ENCODE measurements at places on chromosomes 11 and 22.
A peak's percentile ranks its signal among the peaks of the same experiment; 100 is the strongest.

DNA sequence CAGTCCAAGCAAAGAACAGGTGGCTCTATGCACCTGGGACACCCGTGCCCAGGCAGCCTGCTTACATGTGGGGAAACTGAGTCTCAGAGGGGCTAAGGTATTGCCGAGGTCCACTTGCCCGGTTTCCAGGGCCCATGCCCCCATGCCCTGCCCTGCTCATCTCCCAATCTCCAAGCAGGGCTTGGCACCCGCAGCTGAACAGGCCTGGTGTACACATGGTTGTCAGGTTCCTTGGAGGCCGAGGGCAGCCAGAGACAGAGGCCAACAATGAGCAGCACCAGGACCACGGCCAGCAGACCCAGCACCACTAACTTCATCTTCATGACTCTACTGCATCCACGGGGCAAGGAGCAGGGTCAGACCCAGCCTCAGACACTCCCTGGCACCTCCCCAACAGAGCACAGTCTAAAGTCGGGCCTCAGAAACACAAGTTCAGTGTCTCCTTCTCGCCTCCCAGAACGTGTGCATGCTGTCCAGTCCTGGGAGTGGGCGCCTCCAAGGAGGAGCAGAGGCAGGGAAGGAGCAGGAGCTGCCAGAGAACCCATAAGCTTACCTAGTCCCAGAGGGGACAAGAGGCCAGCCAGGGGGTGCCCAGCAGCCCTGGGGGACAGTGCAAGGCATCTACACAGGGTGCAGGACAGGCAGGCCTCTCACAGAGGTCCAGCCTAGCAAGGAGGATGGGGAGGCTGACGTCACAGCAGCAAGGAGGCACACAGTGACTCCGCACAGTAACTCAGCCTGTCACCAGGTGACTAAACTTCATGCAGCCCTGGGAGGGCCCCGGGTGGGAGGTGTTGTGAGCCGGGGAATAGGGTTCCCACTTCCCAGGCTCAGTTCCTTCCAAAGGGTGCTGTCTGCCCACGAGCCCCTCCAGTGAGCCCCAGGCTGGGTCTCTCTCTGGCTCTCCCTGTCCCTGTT lies 20.2 kb upstream of the RGL4 start:
- DNase-seq: no peak

DNA sequence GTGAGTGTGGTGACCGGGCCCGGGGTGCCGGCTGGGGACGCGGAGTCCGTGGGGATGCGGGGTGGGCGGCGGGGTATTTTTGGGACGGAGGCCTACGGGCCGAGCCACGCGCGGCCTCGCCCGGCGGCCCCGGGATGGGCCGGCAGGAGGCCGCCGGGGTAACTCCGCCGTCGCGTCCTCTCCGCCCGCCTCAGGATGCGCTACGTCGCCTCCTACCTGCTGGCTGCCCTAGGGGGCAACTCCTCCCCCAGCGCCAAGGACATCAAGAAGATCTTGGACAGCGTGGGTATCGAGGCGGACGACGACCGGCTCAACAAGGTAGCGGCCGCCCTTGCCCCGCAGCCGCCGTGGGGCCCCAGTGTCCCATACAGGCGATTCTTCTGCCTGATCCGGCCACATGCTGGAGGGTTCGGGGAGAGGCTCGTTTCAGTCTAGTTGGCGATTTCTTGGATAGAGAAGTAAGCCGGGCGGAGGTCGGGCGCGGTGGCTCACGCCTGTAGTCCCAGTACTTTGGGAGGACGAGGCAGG lies 337 bp downstream of the RPLP2 start:
- no peak for DNase-seq

DNA sequence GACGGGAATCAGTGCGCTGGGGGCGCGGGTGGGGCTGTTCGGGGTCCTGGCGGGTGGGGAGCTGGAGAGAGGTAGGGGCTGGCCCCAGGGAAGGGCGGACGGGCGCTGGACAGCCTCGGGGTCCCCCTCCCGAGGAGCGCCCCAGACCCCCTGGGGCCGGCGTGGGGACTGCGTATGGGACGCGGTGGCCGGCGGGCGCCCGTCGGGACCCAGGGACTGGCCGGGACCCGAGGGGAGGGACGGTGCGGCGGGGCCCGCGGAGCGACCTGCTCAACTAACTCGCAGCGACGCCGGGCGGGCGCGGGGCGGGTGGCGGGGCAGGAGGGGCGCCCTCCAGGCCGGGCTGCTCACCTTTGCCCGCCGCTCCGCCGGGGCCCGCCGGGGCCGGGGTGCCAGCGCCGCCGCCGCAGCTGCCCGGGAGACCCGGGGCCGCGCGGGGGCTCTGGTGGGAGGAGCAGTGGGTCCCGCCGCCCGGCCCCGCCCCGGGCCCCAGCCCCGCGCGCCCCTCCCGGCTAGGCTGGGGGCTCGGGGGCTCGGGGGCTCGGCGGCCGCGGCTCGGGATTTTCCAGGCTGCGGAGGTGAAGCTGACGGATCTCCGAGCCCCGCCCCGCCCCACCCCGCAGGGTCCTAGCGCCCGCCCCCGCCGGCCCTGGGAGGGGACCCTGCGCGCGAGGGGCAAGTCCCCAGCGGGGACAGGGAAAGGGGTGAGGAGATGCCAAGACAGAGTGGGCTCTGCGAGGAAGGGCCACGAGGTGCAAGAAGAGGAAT lies 12.3 kb downstream of the STARD10 start:
- peak; percentile 51 for DNase-seq

DNA sequence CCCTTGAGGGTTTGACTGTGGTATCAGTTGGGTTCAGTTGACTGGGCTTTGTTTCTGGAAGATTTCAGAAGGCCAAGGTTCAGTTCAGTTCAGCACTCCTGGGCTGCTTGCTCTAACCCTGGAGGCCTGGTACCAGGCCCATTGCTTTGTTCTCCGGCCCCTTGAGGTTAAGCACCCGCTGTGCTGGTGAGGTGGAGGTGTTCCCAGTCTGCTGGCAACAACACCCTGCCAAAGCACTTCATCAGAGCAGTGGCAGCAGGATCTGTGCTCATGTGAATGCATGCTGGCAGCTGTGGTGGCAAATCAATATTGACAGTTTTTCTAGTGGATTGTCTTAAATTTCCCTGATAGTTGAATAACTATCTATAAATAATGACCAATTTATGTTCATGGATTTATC lies 3.8 kb upstream of the SCGB1D1 start:
- DNase-seq: no peak

DNA sequence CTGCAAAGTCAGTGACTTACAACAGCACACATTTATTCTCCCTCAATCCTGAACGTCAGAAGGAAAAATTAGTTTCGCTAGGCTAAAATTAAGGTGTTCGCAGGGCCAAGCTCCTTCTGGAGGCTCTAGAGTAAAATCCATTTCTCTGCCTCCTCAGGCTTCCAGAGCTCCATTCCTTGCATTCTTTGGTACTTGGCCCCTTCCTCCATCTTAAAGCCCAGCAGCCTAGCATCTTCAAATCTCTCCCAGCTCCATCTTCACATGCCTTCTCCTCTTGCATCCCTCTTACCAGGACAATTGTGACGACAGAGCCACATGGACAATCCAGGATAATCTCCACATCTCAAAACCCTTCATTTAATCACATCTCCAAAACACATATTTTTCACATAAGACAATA lies 165.0 kb downstream of the GRIA4 start:
- DNase-seq: no peak

- DNase-seq: peak; percentile 46
These were observed 2.9 kb upstream of the CYP2R1 start for GRCh38 chr11:14894657-14895598.

DNA sequence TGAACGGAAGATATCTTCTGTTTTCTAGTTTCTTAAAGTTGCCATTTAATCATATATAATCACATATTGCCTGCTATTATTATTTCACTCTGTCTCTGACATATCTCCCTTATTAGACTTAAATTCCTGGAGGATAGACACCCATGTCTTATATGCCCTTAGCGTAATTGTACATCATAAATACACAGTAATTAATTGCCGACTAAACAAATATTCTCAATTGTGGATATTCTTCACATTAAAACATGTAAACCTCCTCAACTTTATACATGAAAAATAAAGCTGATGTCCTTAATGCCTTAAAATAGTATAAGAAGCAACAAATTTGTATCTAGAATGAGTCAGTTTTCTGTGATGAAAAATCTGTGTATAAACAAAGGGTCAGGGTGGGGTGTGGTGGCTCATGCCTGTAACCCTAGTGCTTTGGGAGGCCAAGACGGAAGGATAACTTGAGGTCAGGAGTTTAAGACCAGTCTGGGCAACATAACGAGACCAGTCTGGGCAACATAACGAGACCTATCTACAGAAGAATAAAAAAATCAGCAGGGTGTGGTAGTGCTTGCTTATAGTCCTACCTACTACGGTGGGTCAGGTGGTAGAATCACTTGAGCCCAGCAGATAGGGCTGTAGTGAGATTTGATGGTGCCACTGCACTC lies 6.1 kb downstream of the ZDHHC13 start:
- no peak for DNase-seq

DNA sequence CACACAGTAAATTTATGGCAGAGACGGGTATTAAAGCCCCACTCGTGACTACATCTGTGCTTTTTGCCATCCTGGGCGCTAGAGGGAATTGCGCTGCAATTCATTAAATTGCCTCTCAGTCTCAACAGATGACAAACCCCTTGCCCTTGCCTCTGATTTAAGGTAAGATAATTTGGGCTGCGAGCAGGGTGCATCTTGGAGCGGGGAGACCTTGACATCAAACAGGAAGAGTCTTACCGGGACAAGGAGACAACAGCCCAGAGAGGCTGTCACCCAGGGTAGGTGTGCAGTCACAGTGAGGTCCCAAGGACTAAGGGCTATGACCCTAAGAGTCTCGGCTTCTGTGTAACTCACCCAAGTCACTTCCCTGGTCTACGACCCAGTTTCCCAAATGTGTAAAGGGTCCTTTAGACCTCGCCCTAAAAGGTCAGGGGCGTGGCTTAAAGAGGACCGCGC lies 449 bp upstream of the TOM1 start:
- no peak for DNase-seq

GRCh38 chr22:35887296-35887875 lies 141.2 kb downstream of the RBFOX2 start:
- no peak for DNase-seq

- DNase-seq: no peak
These were observed 31.1 kb downstream of the CD6 start for GRCh38 chr11:61002598-61002997.

- no peak for DNase-seq
These were observed 14.9 kb downstream of the MMP20 start for GRCh38 chr11:102610200-102610599.

DNA sequence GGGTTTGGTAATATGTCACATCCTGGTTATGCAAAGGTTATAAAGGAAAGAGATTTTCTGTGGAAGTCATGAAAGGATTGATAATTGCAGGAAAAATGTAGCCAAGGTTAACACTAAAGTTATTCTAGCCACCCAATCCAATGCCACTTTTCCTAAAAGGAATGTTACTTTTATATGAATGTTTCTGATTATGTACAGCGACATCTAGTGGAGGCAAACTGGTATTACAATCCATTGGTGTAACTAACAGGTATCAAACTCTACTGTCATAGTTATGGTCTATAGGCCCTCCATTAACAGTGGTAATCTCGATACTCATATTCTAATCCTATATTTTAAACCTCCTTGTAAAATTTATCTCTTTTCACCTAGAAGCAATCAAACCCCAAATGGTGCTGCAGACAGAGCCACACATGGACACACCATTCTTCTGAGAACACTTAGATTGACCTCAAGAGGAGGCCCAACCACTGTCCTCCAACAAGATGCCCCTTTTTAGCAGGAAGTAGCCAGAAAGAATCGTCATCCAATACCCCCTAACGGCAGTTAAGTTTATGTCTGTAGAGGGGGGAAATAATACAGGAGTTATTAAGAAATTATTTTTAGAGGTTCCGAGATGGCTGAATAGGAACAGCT lies 74.9 kb upstream of the RAG2 start:
- DNase-seq: no peak

GRCh38 chr11:44033411-44033850 lies 14.3 kb upstream of the ACCSL start:
- no peak for DNase-seq

DNA sequence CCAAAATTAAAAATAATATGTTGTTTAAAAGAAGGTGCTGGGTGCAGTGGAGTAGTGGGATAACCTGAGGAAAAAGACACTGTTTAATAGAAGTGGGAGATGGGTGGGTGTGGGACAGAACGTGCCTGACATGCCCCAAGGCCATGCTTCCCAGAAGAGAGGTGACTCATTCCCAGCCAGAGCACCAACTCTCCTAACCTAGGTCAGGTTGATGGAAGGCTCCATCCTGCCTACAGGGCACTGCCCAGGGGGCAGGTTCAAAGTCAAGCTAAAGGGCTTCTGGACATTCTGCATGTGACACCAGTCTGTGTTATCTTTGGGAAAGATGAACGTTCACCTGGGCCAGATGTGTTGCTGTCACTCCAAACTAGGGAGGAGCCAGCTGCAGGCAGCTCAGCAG lies 453.1 kb downstream of the SOX6 start:
- no peak for DNase-seq

DNA sequence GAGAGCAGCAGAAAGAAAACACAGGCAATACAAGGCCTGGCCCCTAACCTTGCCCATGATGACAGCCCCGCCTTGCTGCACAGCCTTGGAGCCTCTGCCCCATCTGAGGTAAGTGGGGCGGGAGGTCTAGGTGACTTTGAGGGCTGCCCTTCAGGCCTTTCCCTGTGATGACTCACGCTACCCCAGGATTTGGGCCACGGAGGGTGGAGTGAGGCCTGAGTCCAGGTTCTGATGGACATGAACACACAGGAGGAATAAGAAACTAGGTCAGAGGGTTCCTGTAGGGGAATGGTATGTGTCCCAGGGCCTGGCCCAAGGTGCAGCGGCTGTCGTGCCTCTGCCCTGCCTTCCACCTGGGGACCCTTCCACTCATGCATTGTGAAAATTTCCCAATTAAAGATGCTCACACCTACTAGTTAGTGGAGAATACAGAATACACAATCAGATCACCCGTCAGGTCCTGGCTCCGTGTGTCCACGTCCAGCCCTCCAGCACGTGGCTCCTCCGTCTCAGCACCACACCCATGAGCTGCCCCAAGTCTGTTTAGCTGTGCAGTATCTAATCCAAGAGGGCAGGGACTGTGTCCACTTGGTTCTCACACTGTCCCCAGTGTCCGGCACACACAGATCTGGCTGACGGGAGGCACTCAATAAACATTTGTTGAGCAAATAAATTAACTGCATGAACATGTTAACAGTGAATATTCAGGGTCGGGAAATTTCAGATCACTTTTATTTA lies 111.0 kb downstream of the CHST1 start:
- DNase-seq: no peak

GRCh38 chr22:28333088-28333487 lies 346.6 kb downstream of the TTC28 start:
- no peak for DNase-seq

- DNase-seq: no peak
These were observed 348.1 kb downstream of the BRD1 start for GRCh38 chr22:49479566-49479965.

GRCh38 chr22:24188705-24189248 lies 7.5 kb downstream of the SUSD2 start:
- no peak for DNase-seq

GRCh38 chr22:24433828-24434470 lies 6.5 kb downstream of the ADORA2A start:
- no peak for DNase-seq

GRCh38 chr11:111305876-111306275 lies 7.5 kb downstream of the POU2AF3 start:
- DNase-seq: no peak

All from left cardiac atrium (tissue), 4 donors.